ENCODE measurements at places on chromosomes 2 and 18.

DNA sequence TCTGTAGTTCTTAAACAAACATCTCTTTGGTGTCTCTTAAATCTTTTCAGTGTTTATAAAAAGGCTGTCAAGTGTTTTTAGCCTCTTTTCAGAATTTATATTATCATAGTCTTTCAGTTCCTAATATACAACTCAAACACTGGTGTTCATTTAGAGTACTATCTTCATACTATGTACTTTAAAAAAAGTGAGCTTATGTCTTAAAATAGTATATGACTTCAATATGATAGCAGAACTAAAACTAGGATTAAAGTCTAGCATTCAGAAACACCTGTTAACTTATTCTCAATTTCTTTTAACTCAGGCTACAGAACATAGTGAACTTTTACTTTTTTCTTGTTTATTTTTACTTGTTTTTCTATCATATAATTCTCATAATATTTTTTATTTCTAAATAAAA is 14.7 kb upstream of the IKZF2 start:
- DNase-seq = no peak

- no peak for DNase-seq
Observed at GRCh38 chr2:202944408-202944807, 32.3 kb downstream of the CARF start.

DNA sequence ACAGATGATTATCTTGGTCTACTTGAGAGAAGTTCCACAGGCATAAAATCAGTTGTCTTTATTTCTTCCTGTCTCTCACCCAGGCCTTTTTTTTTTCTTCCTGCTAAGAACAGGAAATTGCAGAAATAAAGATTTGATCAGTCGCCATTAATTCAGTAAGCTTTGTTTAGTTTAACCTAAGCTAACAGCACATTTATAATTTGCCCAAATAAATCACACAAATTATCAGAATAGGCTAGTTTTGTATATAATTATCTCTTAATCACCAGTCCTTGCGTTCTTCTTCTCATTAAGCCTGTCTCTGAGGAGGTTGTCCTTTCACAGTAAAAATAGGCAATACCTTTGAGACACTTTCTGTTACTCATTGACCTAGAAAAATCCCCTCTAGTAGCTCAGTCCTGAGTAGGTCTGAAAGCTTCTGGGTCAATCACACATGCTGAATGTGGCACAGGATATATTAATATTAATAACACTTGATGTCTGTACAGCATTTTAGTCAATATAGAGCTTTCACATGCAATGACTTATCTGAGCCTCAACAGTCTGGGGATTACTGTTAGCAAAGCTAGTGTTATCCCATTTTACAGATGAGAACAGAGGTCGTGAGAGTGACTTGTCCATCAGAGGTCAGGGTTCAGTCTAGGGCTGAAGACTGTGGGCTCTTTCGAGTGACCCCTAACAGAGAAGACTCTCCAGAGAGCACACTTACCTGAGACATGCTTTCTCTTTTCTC is 11.2 kb upstream of the STK17B start:
- no peak for DNase-seq

DNA sequence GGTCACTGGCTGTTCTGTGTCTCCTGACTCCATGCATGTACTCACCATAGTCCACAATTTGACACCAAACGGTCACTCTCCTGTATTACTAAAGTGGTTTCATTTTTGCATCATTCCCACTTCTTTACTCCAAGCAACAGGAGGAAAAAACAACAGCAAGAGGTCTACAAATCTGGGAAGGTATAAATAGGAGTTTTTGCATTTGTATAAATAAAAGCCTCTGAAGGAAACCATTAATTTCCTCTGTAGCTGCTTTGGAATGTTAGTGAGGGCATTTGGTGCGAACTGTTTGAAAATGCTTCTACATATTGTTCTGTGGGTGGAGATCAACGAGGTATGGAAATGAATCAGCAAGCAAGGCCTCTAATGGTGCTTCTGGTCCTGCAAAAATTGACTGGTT is 148.5 kb upstream of the DLX2 start:
- DNase-seq = peak; percentile 58

- DNase-seq = no peak
Observed at GRCh38 chr2:167298017-167298416, 409.7 kb downstream of the XIRP2 start.

DNA sequence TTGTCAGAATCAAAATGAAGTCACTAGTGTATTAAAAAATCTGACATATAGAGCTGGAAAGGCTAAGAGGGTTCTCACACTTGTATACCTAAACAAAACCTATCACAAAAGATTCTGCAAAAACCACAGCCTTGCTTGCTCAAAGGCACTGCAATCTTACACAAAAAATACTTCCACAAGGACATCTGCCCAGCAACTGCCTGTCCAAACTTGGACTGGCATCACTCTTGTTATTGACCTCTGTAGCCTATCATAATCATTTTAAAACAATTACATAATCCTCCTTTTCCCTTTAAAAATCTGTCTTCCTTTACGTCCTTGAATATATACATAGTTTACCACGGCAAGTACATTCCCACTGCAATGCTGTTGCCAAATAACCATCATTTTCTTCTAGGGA is 19.9 kb downstream of the CHMP3 start:
- DNase-seq = no peak

- DNase-seq = no peak
Observed at GRCh38 chr2:41830600-41830999, 217.2 kb upstream of the PKDCC start.

DNA sequence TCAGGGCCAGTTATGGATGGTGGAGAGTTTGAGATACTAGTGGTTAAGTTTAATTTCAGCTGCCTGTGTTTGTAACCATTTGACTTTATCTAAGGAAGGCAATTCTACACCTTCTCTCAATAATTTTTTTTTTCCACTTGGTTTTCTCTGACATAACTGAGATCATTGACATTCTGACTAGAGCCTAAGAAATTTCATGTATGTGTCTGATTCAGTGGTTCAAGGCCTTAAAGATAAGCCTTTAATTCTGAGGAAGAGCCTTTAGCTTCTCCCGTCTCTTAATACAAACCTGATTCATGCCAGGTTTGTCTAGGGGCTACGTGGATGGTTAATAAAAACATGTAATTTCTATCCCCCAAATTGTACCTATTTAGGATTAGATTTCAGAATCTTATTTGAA is 971.4 kb downstream of the DPP10 start:
- DNase-seq = no peak

DNA sequence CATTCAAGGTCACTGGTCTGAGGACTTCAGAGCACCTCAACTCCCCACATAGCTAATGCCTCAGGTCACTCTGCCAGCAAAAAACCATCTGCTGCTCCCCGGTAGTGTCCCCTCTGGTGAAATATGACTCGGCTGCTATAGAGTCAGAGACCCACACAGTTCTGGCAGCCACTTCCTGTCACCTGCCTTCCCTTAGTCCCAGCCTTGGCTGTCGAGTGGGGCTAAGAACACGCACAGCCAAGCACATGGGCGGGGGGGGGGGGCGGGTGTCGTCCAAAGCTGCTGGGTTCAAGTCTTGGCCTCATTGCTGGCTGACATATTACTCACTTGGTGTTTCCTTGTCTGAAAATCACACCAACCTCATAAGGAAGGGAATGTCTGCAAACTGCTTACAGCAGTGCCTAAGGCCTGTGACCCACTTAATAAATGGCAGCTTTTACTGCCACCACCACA is 37.5 kb downstream of the POLR1A start:
- no peak for DNase-seq

DNA sequence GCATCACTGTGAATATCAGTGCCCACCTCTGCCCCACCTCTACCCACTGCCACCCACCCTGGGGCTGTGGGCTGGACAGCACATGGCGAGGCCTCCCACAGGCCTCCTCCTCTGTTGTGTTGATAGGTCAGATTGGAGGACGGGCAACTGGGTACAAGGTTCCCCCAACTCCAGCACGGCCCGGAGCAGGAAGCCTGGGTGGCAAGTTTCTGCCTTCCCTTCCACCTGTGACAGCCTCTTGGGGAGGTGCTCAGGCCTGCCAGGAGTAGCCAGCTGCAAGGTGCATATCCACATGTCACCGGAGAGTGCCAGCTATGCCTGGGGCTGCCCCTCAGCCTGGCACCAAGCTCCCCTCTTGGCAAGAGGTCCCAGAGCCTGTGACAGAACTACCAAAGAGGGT is 6.9 kb upstream of the ECEL1 start:
- DNase-seq = no peak

DNA sequence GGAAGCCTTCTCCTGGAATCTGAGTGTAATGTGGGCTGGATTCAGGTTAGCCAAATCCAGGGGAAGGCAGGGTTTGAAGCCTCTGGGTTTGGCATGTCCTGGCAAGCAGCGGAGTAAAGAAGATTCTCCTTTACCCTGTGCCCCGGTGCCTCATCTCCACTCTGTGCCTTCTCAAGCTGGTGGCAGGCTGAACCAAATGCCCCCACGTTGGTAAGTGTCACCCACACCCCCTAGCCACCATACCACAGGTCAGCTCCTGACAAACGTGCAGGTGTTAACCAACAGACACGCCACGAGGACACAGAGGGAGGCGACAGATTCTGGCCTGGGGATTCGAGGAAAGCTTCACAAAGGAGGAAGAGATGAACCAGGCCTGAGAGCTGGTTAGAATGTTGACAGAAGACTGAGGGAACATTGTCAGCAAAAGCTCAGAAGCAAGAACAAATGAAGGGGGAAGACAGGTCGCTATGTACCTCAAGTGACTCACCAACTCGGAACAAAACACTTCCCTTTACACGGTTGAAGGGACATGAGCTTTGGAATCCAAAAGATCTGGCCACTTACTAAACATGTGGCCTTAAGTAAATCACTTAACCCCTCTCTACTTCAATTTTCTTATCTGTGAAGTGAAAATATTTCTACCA is 85.2 kb upstream of the LCLAT1 start:
- DNase-seq = no peak

- DNase-seq = no peak
Observed at GRCh38 chr2:146414456-146414855, 1430.4 kb upstream of the ACVR2A start.

GRCh38 chr2:112019569-112019982 is 35.5 kb upstream of the TMEM87B start:
- no peak for DNase-seq

- no peak for DNase-seq
Observed at GRCh38 chr2:190996338-190996946, 17.5 kb downstream of the STAT1 start.

DNA sequence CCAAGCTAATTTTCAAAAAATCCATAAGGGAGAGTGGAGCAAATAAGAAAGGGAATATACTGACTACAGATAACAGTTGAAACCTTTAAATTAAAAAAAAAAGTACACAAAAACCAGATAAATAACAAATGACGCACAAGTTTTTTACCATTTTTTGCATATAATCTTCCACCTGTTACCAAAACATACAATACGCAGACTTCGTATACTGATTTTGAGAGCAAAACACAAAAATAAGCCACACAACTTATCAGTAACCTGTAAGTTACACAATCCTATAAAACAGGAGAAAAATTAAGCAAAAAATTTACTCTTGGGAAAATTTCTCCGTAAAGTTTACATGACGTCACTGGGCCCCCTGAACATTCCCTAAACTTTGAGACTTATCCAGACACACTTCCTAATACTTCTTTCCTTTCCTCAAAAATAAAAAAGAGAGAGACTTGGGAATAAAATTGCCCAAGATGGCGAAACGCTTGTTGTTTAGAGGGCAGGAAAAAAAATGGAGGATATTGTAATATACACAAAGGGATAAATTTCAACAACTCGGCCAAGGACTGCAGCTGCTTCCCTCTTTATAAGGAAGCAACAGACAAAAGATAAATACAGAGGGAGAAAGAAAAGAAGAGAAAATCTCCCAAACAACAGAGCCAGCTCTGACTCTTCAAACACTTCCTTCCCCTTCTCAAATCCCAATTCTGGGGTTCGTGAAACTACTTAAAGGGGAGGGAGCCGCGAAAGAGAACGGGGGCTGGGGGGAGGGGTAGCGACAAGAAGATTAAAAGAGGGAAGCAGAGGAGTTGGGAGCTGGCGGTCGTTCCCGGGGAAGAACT is 1.6 kb downstream of the BAZ2B start:
- peak; percentile 44 for DNase-seq

DNA sequence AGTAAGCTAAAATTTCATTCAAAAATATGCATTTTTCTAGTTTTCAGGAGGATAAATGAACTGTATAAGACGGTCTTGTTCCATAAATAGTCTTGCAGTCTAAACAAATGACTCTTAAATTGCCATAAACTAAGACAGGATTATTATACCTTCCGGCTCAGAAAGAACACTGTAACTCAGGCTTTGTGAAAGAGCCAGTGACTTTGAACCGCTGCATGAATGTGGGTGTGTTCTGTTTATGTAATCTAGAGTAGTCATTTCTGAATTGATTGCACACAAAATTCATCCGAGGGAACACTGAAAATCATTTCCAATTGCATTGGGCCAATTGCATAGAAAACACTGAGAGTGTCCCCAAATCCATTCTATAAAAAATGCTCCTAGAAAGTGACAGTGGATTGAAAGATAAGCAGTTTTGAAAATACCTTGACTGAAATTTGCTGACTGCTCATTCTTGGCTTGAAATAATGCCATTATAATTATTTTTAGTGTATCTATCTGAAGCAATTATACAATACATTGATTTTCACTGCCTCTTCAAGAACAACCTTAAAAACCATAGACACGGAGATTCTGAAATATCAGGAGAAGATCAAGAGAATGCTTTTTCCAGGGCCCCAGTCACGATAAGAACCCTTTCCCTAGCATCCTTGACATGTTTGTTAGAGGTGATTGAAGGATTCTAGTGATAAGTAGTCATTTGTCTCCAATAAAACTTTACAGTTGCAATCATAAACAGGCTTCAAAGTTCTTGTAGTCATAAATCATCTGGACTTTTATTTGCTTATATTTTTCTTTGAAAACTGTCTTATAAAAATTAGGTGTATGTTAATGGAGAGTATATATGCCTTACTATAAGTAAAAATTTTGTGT is 55.4 kb downstream of the CNTNAP5 start:
- no peak for DNase-seq

GRCh38 chr18:32158108-32158624 is 31.7 kb upstream of the MEP1B start:
- DNase-seq = peak; percentile 49

DNA sequence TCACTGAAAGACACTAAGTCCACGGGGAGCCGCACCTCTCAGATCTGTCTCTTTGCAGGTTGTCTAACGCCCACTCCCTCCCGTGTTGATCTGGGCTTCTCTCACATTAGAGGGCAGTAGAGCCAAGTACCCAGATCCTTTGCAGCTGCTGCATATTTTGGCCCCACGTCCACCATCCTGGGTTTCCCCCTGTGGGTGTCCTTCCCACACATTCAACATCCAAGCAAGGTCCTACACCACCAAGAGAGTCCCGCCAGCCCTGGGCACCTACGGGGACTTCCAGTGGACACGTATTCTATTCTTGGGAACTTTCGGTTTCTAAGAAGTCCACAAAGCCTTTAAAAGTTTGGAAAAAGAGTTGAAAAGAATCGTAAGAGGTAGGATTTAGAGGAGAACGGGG is 116.6 kb downstream of the ATL2 start:
- no peak for DNase-seq

GRCh38 chr2:65325066-65325465 is 97.4 kb downstream of the ACTR2 start:
- no peak for DNase-seq

- peak; percentile 11 for DNase-seq
Observed at GRCh38 chr2:26346454-26347053, at the start of gene ADGRF3. Gene ADGRF3, minus strand, starts transcription at chr2:26346789. Its CDS starts 555 bp downstream, at chr2:26346234.

GRCh38 chr2:4135765-4136164 is 432.4 kb downstream of the DCDC2C start:
- DNase-seq = no peak

GRCh38 chr2:239359196-239359912 is 41.5 kb downstream of the HDAC4 start:
- DNase-seq = no peak

Measured in HS-5 (cell line).